ENCODE measurements at places on chromosomes 5 and 9.

- DNase-seq: no peak
Measured at GRCh38 chr9:136462664-136463063, 20.2 kb downstream of the SEC16A start.

- DNase-seq: no peak
Measured at GRCh38 chr9:93509084-93509483, 55.7 kb upstream of the FAM120AOS start.

- DNase-seq: no peak
Measured at GRCh38 chr5:59128646-59129290, 545.9 kb downstream of the RAB3C start.

GRCh38 chr5:126776499-126777256, at the start of gene LMNB1:
Gene LMNB1, plus strand, starts transcription at chr5:126777136. Its CDS starts 373 bp downstream, at chr5:126777509.
- peak; percentile 87 for DNase-seq

DNA sequence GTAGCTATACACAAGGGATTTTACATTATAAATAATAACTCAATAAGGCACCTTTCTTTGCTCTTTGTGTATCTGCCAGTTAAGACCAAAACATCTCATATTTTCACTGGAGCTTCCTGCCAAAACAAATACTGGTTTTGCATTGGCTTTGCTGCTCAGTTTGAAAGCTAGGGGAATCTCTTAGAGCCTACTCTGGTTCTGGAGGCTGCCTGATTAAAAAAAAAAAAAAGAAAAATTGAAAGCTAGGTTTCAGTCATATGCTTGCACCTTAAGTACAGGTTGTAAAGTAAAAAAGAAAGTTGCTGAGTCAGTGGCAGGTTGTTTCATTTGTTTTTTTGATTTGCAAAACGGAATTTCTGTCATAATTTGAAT, 2.3 kb downstream of the DENND4C start:
- no peak for DNase-seq

- DNase-seq: no peak
Measured at GRCh38 chr9:77632652-77633051, 15.5 kb downstream of the GNA14 start.

DNA sequence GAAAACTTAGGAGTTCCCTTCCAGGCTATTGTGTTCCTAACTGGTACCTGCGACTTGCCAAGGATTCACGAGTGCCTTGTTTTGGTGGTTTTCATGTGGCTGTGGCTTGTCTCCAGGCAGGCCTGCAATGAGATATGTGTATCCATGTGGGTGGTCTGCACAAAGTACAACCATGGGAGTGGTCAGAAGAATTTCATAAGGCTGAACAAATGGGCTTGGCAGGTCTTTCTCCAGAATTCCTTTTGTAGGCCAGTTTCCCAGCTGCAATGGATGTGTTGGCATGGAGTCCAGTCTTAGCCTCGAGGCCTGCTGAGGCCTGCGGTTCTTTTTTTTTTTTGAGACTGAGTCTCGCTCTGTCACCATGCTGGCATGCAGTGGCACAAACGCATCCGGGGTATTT, 28.8 kb upstream of the MELK start:
- DNase-seq: no peak

GRCh38 chr5:33957577-33958150, 21.5 kb downstream of the RXFP3 start:
- no peak for DNase-seq
